Activated CD4-positive, alpha-beta T cell treated with anti-CD3 and anti-CD28 coated beads for 4 hours (primary cell): ENCODE measurements at places on chromosomes 6 and 20.

DNA sequence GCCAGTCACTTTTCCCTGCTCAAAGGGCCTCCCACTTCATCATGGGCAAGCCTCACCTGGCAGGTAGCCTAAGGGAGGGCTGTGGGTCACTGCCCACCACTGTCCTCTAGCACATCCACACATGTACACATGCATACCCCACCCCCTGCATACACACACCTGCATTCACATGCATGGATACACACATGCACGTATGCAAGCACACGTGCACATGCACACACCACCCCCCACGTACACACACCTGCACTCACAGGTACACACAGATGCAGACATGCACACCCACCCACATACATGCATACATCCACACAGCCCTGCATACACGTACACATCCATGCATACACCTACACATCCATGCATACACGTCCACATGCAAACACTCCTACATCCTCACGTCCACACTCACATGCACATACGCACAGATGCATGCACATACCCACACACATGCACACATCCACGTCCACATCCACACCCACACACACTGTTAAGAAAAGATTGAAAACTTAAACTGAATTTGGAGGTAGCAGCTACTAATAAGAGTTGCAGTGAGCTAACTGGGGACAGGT lies 14.0 kb upstream of the EXOC2 start:
- DNase-seq, result no peak

- no peak for DNase-seq
Observed at GRCh38 chr6:138544501-138544900, 45.2 kb upstream of the NHSL1 start.

GRCh38 chr6:30066082-30066481 lies 916 bp upstream of the PPP1R11 start:
- DNase-seq, result no peak

- peak; percentile 23 for DNase-seq
Observed at GRCh38 chr6:5174244-5174643, 86.5 kb downstream of the LYRM4 start.

DNA sequence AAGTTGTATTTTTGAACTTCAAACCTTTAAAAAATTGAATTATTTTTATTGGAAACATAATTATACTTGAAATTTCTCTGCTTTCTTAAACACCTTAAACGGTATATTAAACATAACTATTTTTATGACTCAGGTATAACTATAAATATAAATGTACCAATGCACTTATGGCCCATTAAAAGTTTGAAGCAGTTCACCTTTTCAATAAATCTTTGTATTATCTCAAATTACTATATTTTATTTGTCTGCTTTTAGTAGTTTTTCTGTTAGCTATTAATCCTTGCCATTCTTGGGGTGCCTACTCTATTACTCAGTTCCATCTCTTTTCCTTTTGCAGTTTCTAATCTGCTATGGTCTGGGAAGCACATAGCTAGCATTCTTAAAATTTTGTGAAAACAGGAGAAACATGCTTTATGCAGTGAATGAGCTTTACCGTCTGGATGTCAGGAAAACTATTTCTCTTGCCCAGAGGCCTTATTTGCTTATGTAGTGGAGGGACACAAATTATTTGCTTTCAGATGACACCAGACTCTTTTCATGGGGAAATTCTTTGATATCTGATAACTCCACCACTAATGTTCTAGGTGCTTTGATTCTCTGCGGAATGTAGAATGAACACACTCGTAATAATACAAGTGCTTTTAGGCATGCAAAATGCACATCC lies 378.9 kb upstream of the CITED2 start:
- DNase-seq, result no peak

DNA sequence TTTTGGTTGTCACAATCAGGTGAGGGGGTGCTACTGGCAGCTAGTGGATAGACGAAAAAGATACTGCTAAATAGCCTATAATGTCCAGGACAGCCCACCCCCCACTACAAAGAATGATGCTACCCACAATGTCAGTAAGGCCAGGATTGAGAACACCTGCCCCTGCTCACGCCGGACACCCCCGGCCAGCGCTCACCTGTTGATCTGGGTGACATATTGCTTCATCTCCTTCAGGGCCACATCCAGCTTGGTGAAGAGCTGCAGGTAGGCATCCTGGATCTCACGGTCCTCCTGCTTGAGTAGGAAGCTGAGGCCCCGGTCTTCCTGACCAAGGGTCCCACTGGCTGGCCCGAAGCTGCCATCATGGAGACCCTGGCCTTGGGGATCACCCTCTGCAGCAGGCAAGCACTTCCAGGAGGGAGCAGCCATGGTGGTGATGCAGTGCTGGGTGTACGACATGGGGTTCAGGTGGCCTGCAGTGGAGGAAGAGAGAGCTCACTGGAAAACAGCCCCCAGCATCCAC lies 178.6 kb downstream of the PREX1 start:
- DNase-seq, result no peak

GRCh38 chr6:109045493-109045892 lies 49.2 kb downstream of the SESN1 start:
- DNase-seq, result no peak

GRCh38 chr20:10558635-10559187 lies 115.1 kb downstream of the JAG1 start:
- no peak for DNase-seq

DNA sequence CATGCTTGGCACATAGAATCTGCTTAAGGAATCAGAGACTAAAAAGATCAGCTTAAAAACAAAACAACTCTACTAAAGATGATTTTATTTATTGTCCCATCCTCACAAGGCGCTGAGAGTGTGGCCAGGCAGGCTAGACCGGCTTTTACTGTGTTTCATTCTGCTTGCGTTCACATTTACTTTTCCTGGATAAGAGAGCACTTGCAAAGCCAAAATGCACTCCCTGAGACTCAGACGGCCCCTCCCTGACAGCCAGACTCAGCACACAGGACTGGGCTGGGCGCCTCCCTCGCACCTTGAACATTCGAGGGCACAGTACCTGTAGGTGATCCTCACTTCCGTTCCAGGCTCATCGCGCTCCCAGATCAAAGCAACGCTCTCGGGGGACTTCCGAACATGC lies 10.2 kb downstream of the ACSS1 start:
- DNase-seq, result no peak

GRCh38 chr6:22904431-22904830 lies 335.1 kb downstream of the HDGFL1 start:
- DNase-seq, result no peak

GRCh38 chr6:77447254-77447653 lies 16.0 kb downstream of the HTR1B start:
- DNase-seq, result no peak

GRCh38 chr6:79498842-79499241 lies 38.4 kb downstream of the LCA5 start:
- DNase-seq, result no peak
